ENCODE measurements at places on chromosomes 7 and 10.

- no peak for DNase-seq
Measured at GRCh38 chr10:77630507-77630848, 7.1 kb downstream of the KCNMA1 start.

DNA sequence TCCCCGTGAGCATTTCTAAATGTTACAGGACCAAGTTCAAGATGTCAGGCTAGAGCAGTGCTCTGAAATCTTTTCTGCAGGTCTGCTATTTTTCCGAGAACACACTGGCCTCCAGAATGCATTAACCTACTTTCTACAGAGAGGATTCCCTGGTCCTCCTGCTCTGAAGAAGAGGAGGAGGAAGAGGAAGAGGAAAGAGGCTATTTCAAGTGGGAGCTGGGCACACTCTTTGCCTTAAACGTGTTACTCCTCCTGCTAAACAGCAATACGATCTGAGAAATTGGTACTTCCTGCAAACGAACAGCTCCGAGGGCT, 157.4 kb downstream of the FRMD4A start:
- DNase-seq = no peak

DNA sequence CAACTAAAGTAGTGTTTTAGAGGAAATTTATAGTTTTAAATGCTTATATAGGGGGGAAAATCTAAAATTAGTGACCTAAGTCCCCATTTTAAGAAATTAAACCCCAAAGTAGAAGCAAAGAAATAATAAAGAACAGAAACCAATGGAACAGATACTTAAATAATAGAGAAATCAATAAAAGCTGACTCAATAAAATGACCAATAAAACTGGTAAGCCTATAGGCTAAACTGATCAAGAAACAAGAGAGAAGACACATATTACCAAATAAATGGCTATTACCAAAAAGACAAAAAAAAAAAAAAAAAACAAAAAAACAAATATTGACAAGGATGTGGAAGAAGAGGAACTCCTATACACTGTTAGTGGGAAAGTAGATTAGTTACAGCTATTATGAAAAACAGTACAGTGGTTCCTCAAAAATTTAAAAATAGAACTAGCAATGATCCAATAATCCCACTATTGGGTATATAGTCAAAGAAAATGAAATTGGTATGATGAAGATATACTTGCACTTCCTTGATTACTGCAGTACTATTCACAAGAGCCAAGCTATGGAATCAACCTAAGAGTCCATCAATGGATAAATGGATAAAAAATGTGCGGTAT, 53.2 kb downstream of the SLC18A2 start:
- DNase-seq = no peak

GRCh38 chr10:123470336-123470921, 195.7 kb upstream of the GPR26 start:
- DNase-seq = no peak

DNA sequence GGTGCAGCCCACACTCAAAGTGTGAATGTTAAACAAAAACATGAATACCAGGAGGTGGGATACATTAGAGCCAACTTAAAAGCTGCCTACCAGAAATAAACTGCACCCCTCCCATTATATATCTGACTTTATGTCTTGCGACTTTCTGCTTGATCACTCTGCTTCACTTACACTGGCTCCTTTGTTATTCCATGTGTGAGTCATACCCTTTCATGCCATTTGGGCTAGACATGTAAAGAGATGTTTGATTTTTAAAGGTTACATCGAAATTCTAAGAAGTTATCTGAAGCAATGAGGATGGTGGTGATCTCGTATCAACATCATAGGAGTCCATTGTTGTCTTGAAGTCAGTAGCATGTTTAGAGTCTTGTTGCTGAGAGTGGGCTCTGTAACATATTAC, 31.6 kb upstream of the ETV1 start:
- no peak for DNase-seq

DNA sequence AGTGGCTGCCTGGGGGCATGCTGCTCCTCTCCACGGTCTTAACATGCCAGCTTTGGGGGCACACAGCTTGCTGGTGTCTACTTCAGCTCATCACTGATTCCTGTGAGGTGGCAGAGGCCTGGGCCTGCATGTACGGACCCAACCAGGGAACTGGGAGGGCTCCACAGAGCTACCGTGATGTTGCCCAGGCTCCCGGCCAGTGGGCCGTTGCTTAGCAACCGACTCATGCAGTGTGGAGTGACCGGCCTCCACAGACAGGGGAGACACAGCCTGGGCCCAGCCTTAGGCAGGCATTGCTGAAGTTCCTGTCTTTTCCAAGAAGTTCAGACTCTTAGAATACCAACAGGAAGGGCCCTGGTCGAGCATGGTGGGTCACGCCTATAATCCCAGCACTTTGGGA, 25.8 kb upstream of the SH2B2 start:
- DNase-seq = no peak

GRCh38 chr10:3415038-3415736, 242.6 kb upstream of the PITRM1 start:
- DNase-seq = no peak

- no peak for DNase-seq
Measured at GRCh38 chr7:116780966-116781365, 81.4 kb upstream of the CAPZA2 start.

GRCh38 chr7:158301207-158301606, 286.4 kb downstream of the PTPRN2 start:
- no peak for DNase-seq

DNA sequence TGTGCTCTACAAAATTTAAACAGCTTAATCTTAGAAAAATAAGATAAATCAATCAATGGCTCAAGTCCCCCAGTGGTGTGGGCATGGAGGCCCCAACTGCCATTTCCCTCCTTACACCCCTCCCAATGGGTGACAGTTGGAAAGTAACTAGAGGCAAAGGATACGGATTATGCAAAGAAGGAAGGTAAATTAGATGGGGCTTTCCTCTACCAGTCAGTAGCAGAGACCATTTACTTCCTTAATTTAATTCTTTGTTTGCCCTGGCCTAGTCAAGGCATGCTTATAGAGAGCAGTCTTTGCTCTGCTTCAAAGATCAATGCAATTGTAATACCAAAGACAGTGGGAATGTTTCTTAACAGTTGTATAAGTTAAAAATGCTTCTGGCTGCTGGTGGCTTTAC, 63.3 kb upstream of the PAPSS2 start:
- no peak for DNase-seq

GRCh38 chr10:126124046-126124445, 227.7 kb downstream of the FANK1 start:
- DNase-seq = no peak

- no peak for DNase-seq
Measured at GRCh38 chr7:24951441-24951980, 28.5 kb downstream of the OSBPL3 start.

- DNase-seq = no peak
Measured at GRCh38 chr7:37666026-37666799, 17.4 kb upstream of the GPR141 start.

- no peak for DNase-seq
Measured at GRCh38 chr10:129500617-129501339, 33.7 kb downstream of the MGMT start.

DNA sequence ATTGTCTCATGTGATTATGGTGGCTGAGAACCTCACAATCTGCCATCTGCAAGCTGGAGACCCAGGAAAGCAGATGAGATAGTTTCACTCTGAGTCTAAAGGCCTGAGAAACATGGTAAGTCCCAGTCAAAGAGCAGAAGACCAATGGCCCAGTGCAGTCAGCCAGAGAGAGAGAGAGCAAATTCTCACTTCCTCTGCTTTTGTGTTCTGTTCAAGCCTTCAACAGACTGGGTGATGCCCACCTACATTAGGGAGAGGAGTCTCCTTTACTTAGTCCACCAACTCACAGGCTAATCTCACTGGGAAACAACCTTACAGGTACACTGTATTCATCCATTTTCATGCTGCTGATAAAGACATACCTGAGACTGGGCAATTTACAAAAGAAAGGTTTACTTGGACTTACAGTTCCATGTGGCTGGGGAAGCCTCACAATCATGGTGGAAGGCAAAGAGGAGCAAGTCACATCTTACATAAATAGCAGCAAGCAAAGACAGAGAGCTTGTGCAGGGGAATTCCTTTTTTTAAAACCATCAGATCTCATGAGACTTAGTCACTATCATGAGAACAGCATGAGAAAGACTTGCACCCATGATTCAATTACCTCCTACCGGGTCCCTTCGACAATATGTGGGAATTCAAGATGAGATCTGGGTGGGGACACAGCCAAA, 4.7 kb upstream of the FRMPD2 start:
- DNase-seq = no peak

- DNase-seq = peak; percentile 29
Measured at GRCh38 chr7:155299535-155300202, 2.0 kb downstream of the INSIG1 start.

- no peak for DNase-seq
Measured at GRCh38 chr10:103193820-103194529, 903 bp upstream of the NT5C2 start.
